ENCODE measurements at places on chromosomes 13 and 19.

GRCh38 chr13:44004878-44005277 is 125.2 kb downstream of the LACC1 start:
- no peak for DNase-seq

- no peak for DNase-seq
These were observed 96.3 kb upstream of the TNFSF11 start for GRCh38 chr13:42477596-42478190.

DNA sequence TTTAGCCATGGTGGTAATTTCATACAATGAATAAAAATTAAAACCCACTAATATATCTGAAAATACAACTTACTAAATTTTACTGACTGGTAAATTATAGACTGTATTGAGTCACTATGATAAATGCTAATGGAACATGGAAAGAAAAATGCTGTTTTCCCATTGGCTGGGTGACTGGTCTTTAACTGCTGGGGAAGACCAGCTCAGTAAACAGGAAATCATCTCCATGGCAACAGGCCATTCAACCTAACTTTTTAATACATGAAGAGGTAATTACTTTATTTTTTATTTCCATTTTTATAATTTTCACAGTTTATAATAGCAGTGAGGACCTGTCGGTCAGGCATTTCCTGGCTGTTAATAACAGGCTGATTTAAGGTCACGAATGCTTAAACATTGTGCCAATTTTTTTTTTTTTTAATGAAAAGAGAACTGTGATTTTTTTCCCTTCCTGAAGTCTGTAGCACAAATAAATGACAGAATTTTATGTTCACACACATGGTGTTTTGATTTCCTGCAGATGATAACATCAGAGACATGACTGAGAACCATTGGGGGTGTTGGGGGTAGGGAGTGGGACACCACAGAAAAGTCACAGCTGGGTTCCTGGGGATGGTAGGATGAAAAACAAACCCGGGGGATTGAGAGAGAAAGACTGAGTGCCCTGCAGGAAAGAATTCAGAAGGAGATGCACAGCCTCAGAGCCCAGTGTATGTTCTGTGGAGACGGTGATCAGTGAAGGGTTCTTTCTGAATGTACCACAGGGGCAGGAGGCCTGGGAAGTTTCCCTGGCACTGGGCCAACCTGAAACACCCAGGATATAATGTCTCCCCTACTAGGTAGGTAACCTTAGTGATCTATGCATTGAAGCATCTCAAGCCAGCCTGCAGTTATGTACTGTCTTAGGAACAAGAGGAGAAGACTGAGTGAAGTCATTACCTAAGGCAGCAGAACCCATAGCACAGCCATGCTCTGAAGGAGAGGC is 297.1 kb downstream of the COG6 start:
- peak; percentile 57 for DNase-seq

DNA sequence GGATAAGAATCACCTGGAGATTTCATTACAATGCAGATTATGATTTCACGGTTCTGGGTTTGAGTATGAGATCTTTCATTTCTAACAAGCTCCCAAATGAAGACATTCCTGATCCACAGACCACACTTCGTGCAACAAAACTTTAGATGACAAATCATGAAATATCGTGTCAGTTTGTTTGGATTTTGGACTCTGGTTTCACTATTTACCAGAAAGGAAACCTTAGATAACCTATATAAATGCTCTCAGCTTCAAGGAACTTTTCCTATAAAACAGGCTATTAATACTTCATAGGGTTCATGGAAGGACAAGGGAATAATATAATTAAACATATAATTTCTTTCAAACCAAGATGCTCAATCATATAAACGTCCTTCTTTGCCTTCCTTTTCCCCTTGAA is 930.5 kb upstream of the SLC10A2 start:
- no peak for DNase-seq

GRCh38 chr19:38004186-38004520 is 97.1 kb downstream of the SIPA1L3 start:
- DNase-seq = no peak

GRCh38 chr13:113149711-113150549 is 8.5 kb upstream of the PROZ start:
- DNase-seq = no peak

DNA sequence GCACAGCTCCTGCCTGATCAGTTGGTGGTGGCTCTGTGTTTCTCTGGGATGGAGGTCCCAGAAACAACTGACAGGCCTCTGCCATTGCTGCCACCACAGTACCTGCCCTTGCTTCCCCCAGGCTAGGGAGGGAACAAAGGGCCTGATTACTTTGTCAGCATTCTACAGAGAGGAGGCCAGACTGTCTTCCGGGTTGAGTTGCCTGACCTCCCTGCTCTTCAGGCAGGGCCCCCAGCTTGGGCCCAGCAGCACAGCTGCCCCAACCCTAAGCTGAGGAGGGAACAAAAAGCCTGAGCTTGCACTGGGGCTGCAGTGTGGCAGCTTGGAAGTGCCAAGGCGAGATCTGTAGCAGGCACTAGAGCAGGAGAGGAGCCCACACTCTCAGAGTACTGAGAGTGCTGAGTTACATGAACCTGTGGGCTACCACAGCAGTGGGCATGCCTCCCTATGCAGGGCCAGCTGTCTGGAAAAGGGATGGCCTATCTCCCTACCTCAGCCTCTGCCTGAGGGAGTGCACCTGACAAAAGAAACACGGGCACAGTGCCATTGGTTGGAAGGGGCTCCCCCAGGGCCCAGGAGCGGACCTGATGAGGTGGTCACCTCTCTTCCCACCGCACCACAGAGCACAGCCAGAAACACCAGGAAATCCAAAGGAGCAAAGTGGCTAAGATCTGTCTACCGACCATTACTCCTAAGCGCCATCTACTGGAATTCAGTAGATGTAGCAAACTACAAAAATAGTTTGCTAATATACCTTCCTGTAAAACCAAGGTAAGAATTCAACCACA is 24.4 kb downstream of the SLC25A15 start:
- no peak for DNase-seq

DNA sequence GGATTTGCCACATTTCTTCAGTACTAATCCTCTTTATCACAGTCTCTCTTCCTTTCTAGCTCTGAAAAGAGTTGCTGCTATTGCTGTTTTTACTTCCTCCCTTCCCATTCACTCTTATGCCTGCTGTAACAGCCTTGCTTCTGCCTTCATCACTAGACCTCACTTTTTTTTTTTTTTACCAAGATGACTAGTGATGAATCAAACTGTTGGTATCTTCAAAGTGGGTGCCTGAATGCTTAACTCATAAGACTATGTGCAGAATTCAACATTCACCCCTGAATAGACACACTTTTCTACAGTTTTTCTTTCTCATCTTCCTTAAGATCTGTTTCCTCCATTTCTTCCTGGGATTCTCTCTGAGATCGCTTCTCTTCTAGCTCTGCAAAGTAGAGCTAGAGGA is 217.2 kb upstream of the HTR2A start:
- no peak for DNase-seq

DNA sequence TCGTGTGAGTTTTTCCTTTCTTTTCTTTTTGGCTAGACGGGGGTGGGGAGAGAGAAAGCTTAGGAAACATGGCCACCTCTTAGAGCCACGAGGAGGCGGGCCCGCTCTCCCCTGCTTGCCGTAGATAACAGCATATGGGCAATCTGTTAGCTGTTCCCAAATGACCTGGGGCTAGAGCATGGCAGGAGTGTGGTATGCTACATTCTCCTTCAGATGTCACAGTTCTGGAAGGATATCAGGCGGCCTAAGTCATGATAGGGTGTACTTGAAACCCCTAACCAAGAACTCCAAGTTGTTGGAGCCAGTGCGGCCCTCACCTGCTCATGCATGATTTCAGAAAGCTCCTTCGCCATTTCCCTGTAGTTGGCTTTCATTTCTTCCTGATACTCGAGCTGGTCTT is 44.3 kb upstream of the SLC15A1 start:
- DNase-seq = no peak

DNA sequence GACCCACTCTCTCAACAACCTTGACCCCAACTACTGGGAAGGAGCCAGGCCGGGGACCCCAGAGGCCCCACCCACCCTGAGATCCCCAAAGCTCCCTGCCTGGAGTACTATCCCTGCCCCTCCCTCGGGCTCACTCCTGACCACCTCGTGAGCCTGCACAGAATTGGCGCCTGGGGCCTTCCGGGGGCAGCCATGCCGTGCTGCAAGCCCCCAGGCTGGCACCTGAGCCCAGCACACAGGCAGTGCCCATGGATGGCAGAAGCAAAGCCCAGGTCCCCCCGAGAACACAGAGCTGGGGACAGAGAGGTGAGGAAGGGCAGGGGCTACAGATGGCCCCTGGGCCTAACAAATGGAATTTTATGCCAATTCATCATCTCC is 13.9 kb downstream of the LSM4 start:
- DNase-seq = no peak

- DNase-seq = no peak
These were observed 9.6 kb upstream of the ELL start for GRCh38 chr19:18531485-18531884.

DNA sequence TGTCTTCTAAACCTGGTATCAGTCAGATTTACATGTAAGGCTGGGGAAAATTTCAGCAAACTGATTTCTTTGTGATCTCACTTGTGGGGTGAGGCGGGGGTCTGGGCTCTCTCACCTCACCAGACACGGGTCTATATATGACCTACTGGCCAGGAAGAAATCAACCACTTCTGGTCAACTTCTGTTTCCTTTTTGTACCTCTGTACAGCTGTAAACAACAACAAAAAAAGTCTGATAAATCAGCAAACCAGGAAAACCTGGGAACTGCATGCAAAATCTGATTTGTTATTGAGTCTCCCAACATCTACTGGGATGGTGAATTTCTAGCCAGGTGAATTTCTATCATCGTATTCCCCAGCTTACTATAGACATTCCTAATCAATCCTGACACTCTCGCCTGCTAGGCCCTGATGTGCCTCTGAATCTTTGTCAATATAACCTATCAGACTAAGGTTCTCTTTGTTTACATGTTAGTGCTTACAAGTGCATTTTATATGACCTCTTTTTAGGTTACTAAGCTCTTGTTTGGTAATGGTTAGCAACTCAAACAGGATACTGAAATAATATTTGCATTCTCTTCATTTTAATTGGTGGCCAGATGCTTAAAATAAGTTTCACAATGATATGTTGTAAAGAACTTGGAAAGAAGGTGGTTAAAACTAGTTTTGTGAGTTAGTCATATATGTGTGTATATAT is 77.7 kb downstream of the LRRC63 start:
- DNase-seq = no peak

Data from skin of body (tissue), 3 donors.